ENCODE measurements at places on chromosomes 7 and 10. TPM values are rescaled to one million over a fixed set of nuclear protein-coding genes. Genes with fewer than 3 reads are reported as not detected.

Gene TMEM176A
- not detected for total RNA-seq

Gene CYP2W1
- total RNA-seq = not detected

DNA sequence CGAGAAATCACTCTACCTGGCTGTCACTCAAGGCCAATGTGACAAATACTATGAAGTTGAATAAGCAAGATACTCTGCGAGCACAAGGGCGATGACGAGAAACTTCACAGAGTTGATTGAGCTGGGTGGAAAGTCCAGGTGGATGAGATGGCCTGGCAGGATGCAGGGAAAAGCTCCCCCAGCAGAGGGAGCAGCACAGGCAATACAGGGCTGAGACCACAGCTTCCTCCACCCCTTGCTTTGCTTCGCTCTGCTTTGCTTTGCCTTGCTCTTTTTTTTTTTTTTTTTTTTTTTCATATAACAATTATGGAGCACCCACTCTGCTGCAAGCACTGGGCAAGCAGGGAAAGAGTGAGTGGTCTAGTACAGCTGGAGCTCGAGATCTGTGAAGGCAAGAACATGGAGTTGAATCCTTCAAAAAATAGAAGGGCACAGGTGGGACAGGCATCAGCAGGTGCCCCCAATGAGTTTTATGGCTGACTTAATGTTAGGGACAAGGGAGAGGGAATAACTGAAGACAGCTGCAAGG lies 88.3 kb downstream of the CABCOCO1 start:
- DNase-seq = peak; percentile 77

DNA sequence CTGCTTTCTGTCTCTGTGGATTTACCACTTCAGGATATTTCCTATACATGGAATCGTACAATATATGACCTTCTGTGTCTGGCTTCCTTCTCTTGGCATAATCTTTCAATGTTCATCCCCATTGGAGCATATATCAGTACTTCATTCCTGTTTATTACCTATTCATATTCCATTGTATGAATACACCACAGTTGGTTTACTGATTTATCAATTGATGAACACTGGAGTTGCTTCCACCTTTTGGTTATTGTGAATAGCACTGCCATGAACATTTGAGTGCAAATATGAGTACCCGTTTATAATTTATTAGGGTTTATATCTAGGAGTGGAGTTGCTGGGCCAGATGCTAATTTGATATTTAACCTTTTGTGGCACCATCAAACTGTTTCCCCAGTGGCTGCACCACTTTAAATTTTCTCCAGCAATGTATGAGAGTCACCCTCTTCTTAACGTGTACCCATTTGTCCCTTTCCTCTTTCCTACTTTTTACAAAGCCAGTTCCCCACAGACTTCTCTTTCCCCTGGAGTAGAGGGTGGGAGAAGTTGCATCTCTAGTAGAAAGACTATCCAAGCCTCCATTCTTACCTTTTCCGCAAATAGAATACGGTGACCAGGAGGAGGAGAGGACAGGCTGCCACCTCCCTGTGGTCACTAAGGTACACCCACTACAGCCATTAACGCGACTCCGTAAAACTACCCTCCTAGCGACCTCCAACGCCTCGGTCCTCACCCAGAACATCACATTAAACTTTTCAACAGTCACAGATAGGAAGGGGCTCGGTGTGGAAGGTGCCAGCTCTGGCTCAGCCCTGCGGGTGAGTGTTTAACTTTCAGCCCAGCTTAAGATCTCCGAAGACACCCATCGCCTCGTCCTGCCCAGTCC lies 25.6 kb downstream of the SCD start:
- peak; percentile 9 for DNase-seq

Gene NOLC1
- total RNA-seq = 31.9 TPM

Gene TCAF1
- 97.0 TPM for total RNA-seq

GRCh38 chr7:153510674-153511073 lies 541.5 kb upstream of the DPP6 start:
- DNase-seq = no peak

DNA sequence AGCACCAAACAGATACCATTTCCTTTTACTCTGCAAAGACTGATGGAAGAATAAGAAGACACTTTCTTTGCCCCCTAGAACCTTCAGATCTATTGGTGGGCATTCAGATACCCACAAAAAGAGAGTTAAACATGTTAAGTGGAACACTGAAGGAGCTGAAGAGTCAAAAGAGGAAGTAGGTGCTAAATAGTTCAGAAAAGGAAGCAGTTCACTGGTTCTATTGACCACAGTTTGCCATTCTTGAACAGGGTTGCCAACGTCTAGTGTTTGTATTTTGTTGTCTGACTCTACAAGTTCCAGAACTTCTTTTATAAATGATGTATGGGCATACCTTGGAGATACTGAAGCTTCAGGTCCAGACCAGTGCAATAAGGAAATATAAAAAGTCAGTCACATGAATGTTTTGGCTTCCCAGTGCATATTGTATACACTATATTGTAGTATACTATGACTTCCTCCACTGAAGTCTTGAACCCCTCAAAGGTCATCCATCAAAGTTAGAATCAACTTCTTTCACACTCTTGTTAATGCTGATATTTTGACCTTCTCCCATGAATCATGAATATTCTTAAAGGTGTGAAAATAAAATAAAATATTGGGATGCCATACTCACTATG lies 47.5 kb upstream of the AGR3 start:
- no peak for DNase-seq

Gene MINPP1
- 45.8 TPM for total RNA-seq

DNA sequence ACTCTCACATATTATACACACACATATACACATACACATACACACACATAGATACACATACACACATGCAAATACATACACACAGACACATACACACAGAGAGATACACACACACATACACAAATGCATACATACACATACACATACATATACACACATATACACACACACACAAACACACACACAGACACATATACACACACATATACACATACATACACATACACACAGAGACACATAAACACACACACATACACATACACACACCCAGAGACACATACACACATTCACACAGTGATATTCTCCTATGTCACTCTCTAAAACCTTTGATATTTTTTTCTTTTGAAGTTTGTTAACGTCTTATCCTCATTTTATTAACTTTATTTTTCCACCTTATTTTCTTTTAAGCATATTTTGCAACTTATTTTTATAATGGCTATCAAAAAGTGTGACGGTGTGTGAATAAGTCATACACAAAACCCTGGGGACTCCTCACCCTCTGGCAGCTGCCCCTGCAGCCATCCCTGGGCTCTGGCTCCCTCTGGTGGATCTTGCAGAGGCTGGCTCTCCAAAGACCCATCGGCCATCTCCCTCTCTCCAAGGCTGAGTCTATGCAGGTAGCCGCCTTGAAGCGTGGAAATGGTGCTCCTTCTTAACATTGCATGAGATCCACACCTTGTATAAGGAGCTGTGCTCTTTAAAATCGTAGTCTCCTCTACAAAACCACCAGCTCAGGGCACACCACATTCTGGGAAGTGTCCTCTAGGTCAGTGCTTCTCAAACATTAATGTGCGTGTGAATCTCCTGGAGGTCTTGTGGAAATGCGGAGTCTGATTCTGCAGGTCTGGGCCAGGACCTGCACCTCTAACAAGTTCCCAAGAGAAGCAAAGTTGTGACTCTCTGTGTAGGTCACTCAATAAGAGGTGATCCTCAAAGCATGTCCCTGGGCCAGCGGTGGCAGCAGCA lies 4.1 kb upstream of the C10orf120 start:
- peak; percentile 87 for DNase-seq

Gene EPHA1
- total RNA-seq = not detected

Data from GM23248 (cell line).